ENCODE measurements at places on chromosomes 16 and 17.

DNA sequence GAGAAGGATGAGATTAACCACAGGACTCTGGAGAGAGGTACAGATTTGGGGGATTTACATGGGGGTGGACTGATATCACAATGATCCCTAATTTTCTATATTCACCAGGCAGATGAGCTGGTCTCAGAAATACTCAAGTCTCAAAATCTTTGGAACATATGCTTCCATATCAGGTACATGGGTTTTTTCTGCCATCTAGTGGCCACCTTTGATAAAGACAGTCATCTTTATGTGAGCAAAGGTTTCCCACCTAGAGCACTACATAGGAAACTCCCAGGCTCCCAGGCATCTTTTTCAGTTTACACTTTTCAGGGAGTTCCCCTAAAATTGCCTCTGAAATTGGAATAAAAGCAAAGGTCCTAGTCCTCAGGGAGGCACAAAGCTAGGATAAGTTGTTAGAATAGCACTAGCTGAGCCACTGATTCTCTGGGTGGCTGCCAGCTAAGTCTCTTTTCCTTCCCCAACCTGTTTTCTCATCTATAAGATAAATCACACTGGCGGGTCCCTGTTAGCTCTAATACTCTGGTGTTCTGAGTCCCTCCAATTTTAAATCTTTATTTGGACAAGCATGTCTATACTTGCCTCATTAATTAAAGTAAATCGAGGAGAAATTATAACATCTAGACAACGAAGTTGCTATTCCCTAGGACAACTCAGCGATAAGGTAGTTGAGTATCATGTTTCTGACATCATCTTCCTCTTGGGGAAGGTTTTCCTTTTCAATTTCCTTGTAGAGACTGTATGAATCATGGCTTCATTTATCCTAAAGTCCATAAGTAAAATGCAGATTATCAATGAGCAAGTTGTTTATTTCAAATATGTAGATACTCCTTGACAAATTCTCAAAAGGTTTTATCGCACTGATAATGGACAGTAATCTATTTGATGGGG lies 19.0 kb upstream of the MON1B start:
- no peak for DNase-seq

DNA sequence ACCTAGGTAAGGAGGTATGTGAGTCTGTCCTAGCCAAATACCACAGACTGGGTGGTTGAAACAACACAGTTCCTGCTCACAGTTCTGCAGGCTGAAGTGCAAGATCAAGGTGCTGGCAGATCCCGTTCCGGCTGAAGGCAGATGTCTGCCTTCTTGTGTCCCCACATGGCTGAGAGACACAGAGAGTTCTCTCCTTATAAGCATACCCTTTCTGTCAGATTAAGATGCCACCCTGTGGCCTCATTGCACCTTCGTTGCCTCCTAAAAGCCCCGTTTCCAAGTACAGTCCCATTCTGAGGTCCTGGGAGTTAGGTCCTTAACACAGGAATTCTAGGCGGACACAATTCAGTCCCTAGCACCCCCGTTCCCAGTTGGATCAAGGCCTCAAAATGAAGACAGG lies 9.1 kb upstream of the TMEM11 start:
- DNase-seq = no peak

DNA sequence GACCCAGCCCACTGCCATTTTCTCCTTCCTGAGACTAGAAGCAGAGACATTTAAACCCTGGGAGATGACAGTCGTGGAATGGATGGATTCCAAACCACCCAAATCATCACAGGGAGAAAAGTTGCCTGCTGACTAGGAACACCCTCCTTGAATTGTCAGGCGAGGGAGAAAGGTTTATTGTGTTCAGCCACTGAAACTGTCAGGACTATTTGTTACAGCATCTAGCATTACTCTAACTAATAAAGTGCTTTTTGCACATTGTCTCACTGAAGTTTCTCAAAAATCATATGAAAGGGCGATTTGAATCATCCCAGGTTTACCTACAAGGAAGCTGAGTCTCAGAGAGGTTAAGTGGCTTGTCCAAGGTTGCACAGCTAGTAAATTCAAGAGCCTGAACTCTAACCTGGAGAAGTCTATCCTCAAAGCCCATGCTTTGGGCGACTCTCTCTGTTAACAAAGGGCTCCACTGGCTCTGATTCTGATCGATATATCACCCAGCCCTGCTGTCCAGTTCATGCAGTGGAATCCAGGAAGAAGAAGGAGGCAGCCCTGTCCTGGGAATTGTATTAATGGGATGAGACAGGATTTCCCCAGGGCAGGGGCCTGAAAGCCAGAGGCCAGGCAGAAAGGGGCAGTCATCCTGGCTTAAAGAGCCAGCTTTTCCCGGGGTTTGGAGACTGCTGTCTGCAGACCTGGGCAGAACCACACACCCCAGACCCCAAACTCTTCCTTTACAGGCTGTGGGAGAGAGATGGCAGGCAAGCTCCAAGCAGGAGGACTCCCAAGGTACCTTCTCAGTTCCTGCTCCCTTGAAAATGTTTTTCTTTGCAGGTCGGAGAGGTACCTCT lies 37.5 kb downstream of the IRX3 start:
- no peak for DNase-seq

DNA sequence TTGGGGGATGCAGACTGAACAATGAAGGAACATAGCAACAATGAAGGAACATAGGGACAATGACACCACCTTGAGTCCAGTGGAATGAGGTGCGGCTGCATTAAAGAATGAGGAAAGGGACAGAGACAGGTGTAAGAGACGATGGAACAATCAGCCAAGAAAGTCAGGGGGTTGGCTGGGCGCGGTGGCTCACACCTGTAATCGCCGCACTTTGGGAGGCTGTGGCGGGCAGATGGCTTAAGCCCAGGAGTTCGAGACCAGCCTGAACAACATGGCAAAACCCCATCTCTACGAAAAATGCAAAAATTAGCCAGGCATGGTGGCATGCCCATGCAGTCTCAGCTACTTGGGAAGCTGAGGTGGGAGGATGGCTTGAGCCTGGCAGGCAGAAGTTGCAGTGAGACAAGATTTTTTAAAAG lies 13.6 kb upstream of the CBFB start:
- no peak for DNase-seq

DNA sequence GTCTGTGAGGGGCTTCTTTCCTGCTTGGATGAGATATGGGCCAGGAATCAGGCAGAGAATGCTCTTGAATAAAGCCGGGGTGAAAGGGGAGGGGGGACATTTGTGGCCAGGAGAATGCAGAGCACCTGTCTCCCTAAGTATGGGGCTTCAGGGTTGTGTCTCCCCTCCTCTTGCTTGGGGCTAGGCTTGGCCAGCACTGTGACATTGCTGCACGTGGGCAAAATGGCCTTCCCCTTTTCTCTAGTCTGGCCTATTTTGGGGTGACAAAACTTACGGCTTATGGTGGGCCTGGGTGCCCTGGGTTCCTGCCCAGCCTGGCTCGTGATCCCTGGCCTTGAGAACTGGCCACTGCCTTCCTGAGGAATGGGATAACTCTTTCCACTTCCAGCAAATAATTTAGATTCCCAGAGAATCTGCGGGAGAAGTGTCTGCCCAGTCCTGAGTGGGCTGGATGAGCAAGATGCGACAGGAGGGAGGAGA lies 5.6 kb downstream of the NFE2L1 start:
- no peak for DNase-seq

DNA sequence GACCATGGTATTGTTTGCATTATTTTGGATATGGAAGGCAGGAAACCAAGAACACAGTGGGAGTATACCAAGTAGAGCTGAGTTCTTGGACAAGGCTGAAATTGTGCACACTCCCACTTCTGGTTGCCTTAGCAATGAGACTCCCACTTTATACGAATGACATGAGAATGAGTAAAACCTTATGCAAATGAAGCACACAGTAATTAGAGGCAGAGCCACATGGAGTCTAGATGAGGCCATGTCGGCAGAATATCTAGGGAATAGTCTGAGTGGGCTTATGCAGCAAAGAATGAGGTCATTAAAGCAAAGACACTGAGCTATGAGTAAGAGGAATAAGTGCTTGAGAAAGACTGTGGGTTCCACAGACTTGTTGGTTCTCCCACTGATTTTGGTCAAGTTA lies 178.7 kb downstream of the GRIN2A start:
- DNase-seq = no peak

- no peak for DNase-seq
Observed at GRCh38 chr17:17406225-17406624, 70.6 kb upstream of the MED9 start.

GRCh38 chr16:57723170-57723569 lies 12.4 kb upstream of the KATNB1 start:
- no peak for DNase-seq

DNA sequence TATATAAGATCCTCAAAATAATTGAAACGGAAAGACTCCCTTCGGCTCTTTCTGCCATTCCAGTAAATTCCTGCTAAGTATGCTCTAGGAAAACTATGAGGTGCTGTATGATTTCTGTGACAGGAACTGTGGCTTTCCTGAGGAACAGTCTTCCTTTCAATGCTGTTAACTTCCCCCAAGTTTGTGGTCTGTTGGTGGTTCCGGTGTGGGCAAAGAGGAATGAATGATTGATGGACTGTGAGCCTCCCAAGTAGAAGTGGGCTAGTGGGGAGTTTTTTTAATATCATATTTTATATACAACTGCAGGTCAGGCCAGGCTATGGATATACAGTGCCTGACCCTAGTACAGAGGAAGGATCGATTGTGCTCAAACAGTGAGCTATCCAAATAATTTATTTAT lies 560.7 kb upstream of the RBFOX1 start:
- DNase-seq = no peak

DNA sequence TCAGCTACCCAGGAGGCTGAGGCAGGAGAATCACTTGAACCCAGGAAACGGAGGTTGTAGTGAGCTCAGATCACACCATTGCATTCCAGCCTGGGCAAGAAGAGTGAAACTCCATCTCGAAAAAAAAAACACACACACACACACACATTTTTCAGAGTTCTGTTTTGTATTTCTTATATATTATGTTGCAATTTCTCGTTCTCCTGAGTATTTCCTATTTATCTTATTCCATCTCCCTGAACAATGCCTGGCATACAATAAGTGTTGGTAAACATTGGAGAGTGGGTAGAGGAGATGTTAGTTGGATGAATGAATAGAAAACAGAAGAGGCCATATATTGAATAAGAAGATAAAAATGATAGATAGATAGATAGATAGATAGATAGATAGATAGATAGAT lies 167.8 kb upstream of the CDH5 start:
- DNase-seq = no peak

DNA sequence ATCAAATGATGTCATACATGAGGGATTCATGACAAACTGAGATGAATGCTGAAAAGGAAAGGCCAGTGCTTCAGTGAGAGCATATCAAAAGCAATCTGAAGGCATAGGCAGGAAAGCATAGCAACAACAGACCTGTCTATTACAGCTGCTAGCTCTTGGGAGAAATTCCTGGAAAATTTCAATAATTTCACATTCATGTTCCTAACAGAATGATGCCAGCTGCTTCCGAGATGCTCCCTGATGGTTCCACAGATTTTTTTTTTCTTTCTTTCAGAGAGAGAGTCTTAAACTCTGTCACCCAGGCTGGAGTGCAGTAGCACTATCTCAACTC lies 50.3 kb upstream of the CLEC3A start:
- no peak for DNase-seq
